Panc1 (cell line): ENCODE measurements at places on chromosomes 3 and 15. TPM values are rescaled to one million over a fixed set of nuclear protein-coding genes. Genes with fewer than 3 reads are reported as not detected.
A peak's percentile ranks its signal among the peaks of the same experiment; 100 is the strongest.

DNA sequence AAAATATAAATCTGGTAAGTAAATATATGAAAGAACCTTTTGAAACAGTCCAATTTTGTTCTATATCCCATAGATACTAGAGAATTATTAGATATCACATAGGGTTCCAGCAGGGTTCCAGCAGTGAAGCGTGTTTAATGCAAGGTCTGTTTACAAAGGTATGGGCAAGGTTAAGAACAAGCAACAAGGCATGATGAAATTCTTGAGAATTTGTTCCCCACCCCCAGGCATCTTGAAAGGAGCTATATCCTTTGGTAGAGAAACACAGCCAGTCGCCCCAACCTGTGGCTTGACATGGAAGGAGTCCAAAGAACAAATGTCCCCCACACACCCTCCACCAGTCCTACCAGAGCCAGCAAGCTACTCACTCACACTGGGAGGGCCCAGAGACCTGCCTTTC is 18.6 kb upstream of the FNDC3B start:
- H3K27ac ChIP-seq: no peak overlapping the region
- H3K4me3 ChIP-seq: no peak overlapping the region
- H3K36me3 ChIP-seq: no peaks in the 10 kb centered on the region
- no peak for DNase-seq
- H3K27me3 ChIP-seq: no peaks in the 10 kb centered on the region

PLIN1 gene
- total RNA-seq: 0.44 TPM

DNA sequence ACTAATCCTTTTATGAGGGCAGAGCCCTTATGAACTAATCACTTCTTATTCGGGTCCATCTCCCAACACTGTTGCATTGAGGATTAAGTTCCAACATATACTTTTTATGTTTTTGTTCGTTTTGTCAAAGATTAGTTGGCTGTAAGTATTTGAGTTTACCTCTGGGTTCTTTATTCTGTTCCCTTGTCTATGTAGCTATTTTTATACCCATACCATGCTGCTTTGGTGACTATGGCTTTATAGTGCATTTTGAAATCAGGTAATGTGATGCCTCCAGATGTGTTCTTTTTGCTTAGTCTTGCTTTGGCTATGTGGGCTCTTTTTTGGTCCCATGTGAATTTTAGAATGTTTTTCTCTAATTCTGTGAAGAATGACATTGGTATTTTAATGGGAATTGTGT is 166.4 kb upstream of the KCNMB2 start:
- no peak for DNase-seq
- no peak overlapping the region for H3K27ac ChIP-seq
- H3K4me3 ChIP-seq: no peak overlapping the region
- no peaks in the 10 kb centered on the region for H3K27me3 ChIP-seq
- no peaks in the 10 kb centered on the region for H3K36me3 ChIP-seq

DNA sequence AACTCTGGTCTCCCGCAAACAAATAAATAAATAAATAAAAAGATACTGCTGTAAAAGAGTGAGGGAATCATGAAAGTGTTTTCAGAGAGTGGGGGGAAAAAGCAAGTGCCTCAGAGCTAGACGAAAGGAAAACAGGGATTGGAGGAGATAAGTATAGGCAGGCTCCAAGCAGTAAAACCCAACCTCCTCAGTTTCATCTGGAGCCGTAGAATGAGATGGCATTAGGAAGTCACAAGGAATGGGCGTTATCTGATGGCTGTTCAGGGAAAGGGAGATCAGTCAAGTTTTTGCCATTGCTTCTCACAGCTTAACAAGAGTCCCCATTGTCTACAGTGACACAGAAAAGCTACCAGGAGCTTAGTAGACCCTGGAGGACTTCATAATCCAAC is 451.5 kb upstream of the PPP2R3A start:
- H3K4me1 ChIP-seq: no peaks in the 10 kb centered on the region
- DNase-seq: no peak
- no peak overlapping the region for H3K4me3 ChIP-seq
- no peak overlapping the region for H3K27ac ChIP-seq
- peaks cover 3% of the 10 kb centered on the region; the same call in 1 of the 2 replicates for H3K27me3 ChIP-seq

DNA sequence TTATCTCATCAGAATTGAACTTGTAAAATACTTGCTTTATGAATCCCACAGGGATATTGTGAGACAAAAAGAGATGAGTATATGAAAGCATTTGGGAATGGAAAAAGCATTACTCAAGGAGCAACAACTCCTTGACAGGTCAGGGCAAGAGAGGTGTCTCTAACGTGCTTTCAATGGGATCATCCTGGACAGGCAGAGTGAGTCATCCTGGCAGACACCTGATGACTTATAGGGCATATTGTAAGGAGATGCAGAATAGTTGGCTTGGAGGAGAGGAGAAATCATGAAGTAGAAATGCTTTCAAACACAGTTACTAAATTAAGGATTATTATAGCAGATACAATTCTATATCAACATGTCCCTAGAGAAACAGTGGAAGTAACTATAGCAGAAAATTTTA is 71.9 kb upstream of the THSD4 start:
- H3K27ac ChIP-seq: no peak overlapping the region
- no peaks in the 10 kb centered on the region for H3K36me3 ChIP-seq
- H3K4me1 ChIP-seq: no peaks in the 10 kb centered on the region
- no peak for DNase-seq
- H3K27me3 ChIP-seq: no peaks in the 10 kb centered on the region

DNA sequence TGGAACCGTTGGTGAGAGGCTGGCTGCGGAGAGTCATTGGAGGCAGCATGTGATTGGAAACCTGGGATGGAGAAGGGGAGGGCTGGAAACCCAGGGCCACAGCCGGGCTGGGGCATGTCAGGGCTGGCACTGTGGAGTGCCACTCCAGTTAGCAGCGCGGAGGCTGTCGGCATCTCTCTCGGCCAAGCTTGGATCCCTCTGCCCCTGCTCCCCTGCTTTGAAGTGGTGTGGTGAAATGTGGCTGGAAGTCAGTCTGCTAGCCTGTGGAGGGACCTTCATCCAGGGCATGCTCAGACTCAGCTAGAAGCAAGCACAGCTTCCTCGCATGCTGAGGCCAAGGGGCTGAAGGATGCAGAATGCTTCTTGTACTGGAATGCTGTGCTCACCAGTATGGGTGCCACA is 13.5 kb downstream of the SLCO3A1 start:
- H3K4me1 ChIP-seq: peaks cover 50% of the 10 kb centered on the region
- H3K4me3 ChIP-seq: no peak overlapping the region
- H3K36me3 ChIP-seq: no peaks in the 10 kb centered on the region

TPRA1 gene
- 42.6 TPM for total RNA-seq

GRCh38 chr3:24332092-24332491 is 162.6 kb downstream of the THRB start:
- no peaks in the 10 kb centered on the region for H3K4me1 ChIP-seq
- no peak overlapping the region for H3K4me3 ChIP-seq
- no peaks in the 10 kb centered on the region for H3K36me3 ChIP-seq
- no peak overlapping the region for H3K27ac ChIP-seq

SLC51A gene
- total RNA-seq: not detected

GRCh38 chr15:71623111-71623510 is 187.2 kb upstream of the NR2E3 start:
- H3K27ac ChIP-seq: no peak overlapping the region
- DNase-seq: no peak
- H3K4me1 ChIP-seq: no peaks in the 10 kb centered on the region
- no peak overlapping the region for H3K4me3 ChIP-seq
- H3K36me3 ChIP-seq: no peaks in the 10 kb centered on the region
- H3K27me3 ChIP-seq: no peaks in the 10 kb centered on the region

- no peak overlapping the region for H3K4me3 ChIP-seq
- H3K27me3 ChIP-seq: no peaks in the 10 kb centered on the region
- no peak overlapping the region for H3K27ac ChIP-seq
- no peaks in the 10 kb centered on the region for H3K36me3 ChIP-seq
Measured at GRCh38 chr15:32833379-32833821, 115.6 kb downstream of the GREM1 start.

KNG1 gene
- total RNA-seq: 0.23 TPM

GXYLT2 gene
- 6.1 TPM for total RNA-seq

DNA sequence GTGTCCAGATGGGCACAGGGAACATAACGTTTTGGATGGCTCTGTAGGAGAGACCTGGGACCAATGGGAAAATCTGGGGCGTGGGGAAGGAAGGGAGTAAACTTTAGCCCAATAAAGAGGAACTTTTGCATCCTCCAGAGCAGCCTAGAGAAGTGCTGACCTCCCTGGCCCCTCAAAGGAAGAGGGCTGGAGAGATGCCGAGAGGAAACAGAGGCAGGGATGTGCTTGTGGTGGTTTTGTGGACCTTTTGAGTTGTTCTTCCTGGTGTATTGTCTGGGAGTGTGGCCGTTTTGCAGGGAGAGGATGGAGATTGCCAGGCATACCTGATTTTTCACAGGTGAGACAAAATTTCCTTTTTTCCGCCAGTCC is 10.2 kb downstream of the CTSH start:
- no peaks in the 10 kb centered on the region for H3K27me3 ChIP-seq
- peak overlapping the region; percentile 97 for H3K27ac ChIP-seq
- no peak for DNase-seq

DAPK2 gene
- total RNA-seq: 10.2 TPM

RTP3 gene
- total RNA-seq: not detected

GRCh38 chr3:144350125-144350524 is 378.5 kb downstream of the DIPK2A start:
- H3K4me3 ChIP-seq: no peak overlapping the region
- H3K36me3 ChIP-seq: no peaks in the 10 kb centered on the region
- H3K27me3 ChIP-seq: no peaks in the 10 kb centered on the region
- DNase-seq: no peak
- H3K4me1 ChIP-seq: no peaks in the 10 kb centered on the region

CLDN11 gene
- 1.9 TPM for total RNA-seq

- no peak overlapping the region for H3K4me3 ChIP-seq
Measured at GRCh38 chr3:72448858-72449257, 399.4 kb downstream of the SHQ1 start.

DNA sequence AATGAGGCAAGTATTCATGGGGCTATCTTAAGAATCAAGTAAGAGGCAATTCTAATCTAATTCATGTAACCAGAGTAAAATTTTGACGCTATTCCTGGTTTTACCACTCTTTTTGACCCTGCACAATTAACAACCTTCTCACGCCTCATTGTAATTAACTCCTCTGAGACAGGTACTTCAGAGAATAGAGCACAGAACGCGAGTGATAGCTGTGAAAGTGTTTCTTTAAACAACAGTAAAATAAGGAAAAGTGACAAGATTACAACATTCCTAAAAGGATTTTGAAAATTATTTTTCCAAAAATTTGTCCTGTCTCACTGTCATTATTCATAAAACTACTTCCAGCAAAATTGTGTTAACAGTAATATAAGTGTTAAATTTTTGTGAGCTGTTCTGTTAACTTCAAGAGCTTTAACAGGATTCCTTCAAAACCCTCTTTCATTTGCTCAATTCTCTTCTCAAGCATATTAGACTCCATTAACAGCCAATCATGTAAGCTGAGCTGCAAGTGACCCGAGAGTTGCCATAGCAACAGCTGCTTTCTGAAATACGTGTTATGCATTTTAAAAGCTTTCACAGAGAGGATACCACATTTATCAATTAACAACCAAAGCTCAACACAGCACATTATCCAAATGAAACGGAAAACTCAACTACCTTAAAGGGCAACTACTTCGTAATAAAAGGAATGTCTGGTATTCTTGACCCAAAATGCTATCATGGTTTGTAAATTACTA is 93.1 kb downstream of the STAG1 start:
- no peaks in the 10 kb centered on the region for H3K27me3 ChIP-seq
- H3K4me3 ChIP-seq: no peak overlapping the region
- H3K36me3 ChIP-seq: no peaks in the 10 kb centered on the region

SENP5 gene
- 40.0 TPM for total RNA-seq

ZNF619 gene
- 1.3 TPM for total RNA-seq

GRCh38 chr15:75751116-75751875 is 38.6 kb upstream of the CSPG4 start:
- no peaks in the 10 kb centered on the region for H3K4me1 ChIP-seq
- no peak for DNase-seq
- H3K4me3 ChIP-seq: no peak overlapping the region
- no peaks in the 10 kb centered on the region for H3K27me3 ChIP-seq
- no peaks in the 10 kb centered on the region for H3K36me3 ChIP-seq

DNA sequence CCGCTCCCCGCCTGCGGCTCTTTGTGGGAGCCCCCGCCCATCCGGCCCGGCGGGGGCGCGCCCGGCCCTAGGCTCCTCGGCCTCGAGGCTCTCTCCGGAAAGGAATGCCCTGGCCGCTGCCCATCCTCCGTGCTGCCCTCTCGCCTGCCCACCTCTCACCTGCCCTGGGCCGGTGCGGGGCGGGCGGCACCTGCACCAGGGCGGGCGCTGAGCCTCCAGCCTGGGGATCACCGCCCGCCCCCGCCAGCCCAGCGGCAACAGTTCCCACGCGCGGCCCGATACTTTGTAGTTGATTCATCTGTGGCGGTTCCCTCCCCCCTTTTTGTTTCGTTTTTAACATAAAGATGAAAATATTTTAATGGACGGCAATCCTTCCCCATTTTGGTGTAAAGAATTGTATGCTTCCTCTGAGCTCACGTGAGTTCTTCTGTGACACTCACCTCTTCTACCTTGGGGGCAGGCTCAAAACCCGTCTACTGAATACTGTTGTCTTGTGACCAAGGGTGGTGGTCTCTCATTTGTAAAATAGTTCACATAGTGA is 1.9 kb downstream of the KLF13 start:
- no peaks in the 10 kb centered on the region for H3K36me3 ChIP-seq
- H3K27ac ChIP-seq: peak overlapping the region; percentile 70
- H3K4me1 ChIP-seq: peaks cover 22% of the 10 kb centered on the region
- H3K27me3 ChIP-seq: no peaks in the 10 kb centered on the region
- H3K4me3 ChIP-seq: peak overlapping the region; percentile 79
- no peak for DNase-seq

ACTRT3 gene
- 1.7 TPM for total RNA-seq

GRCh38 chr15:32923176-32923575 is 205.4 kb downstream of the GREM1 start:
- H3K4me1 ChIP-seq: no peaks in the 10 kb centered on the region
- no peak overlapping the region for H3K4me3 ChIP-seq
- no peaks in the 10 kb centered on the region for H3K36me3 ChIP-seq
- no peaks in the 10 kb centered on the region for H3K27me3 ChIP-seq
- DNase-seq: no peak
- no peak overlapping the region for H3K27ac ChIP-seq

EPHB3 gene
- total RNA-seq: 6.0 TPM

XYLB gene
- total RNA-seq: 6.6 TPM

GRCh38 chr15:40436116-40436891 is 4.4 kb upstream of the BAHD1 start:
- DNase-seq: no peak
- H3K4me3 ChIP-seq: peak overlapping the region; percentile 38
- H3K36me3 ChIP-seq: no peaks in the 10 kb centered on the region; the same call in 1 of the 2 replicates
- H3K27ac ChIP-seq: peak overlapping the region; percentile 74
- peaks cover 38% of the 10 kb centered on the region for H3K4me1 ChIP-seq
